ENCODE measurements at places on chromosomes 12 and 14.

DNA sequence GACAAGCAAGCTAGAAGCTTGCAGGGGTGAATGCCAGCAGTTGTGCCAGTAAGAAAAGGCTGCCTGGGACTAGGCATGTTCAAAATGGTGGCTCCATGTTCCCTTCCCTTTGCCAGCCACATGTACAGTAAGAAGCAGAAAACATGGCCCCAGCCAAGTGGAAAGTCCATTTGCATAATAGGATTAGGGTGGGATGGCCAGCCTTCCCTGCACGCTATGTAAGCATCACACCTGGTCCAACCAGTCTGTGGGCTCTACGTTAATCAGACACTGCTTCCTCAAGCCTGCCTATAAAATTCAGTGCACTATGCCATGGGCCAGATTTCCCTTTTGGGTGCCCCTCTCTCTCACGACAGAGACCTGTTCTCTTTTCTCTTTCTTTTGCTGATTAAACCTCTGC lies 288.4 kb downstream of the GXYLT1 start:
- no peak for DNase-seq

GRCh38 chr14:75645056-75645455 lies 15.6 kb downstream of the ERG28 start:
- DNase-seq: peak; percentile 80

DNA sequence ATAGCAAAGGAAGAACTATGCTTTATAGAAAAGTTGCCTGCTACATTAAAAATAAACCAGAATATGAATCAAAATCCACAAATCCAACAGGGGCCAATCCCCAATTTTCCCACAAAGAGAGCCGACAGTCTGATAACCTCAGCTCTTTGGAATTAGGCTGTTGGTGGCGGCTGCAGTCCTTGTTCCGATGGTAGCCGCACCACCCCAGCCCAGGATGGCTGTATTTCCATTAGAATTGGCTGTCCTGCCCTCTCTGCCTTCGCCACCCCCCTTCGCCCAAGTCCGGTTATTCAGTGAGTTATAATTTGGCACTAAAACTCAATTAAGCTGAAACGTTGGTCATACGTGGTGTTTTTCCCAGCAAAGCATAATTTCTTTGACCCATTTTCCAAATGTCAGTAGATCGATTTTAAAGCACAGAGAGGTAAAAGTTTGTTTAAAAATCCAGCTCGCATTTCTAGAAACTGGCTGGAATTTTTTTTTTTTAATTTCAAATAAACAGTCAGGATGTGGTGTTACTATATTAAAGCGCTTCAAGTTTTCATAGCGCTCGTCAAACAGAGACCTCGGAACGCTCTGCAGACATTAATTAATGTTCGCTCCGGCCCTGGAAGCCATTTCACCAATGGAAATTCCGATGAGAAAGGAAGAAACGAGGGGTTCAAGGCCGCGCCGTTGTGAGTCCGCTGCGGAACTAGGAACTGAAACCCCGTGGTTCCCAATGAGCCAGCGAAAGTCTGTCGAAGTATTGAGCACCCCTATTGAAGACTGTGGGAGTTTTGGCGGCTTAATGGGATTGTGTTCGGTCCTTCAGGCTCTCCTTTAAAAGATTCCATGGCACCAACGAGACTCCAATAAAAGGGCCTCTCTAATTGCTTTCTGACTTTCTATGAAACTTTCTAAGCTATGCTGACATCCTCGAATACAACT lies 104.8 kb upstream of the DIO3 start:
- no peak for DNase-seq

DNA sequence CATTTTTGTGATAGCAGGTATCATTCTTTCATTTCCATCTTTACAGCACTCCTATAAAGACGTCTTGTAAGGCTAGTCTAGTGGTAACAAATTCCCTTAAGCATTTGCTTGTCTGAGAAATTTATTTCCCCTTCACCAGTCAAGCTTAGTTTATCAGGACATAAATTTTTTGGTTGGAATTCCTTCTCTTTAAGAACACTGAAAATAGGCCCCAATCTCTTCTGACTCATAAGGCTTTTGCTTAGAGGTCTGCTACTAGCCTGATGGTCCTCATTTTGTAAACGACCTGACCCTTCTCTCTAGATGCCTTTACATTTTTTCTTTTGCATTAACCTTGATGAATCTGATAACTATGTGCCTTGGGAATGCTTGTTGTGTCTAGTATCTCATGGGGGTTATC lies 20.3 kb downstream of the OLR1 start:
- DNase-seq: no peak

GRCh38 chr14:42855085-42855484 lies 1248.4 kb downstream of the LRFN5 start:
- DNase-seq: peak; percentile 67

DNA sequence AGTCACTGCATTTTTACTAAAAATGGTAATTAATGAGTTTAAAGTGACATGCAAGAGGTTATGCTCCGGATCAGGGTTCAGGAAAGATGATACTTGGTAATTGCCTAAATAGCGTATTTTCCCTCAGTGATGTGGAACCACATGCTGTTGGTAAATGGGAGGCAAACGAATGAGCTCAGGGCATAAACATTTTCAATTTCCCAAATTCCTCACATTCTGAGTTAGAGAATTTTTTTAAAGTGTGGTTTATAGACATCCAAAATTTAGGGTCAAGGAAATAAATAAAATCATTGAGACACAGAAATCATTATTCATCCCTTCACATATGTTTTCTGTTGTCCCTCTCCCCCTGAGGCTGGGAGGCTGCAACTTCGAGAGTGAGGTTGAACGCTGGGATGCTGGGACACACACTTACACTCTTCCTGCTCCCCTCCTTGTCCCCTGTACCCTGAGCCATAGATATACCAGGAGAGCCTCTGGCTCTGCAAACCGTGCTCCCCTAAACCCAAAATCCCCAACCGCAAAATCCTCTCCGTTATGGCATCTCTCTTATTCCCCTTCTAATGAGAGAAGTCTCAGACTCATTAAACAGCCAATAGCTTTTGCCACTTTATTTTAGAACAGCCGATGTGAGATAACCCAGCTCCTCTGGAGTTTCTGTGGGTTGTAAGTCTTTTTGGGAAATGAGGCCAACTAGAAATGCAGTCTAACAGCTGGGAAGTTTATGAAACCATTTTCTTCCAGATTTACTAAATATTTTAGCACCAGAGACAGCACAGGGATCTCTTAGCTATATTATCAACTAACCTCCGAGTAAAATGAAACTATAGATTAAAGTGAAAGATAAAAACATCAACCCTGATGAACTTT lies 21.4 kb upstream of the ADGRD1 start:
- no peak for DNase-seq

- peak; percentile 6 for DNase-seq
Observed at GRCh38 chr12:26939192-26939832, 1.0 kb downstream of the FGFR1OP2 start.

GRCh38 chr12:82937151-82937550 lies 250.4 kb downstream of the TMTC2 start:
- no peak for DNase-seq

DNA sequence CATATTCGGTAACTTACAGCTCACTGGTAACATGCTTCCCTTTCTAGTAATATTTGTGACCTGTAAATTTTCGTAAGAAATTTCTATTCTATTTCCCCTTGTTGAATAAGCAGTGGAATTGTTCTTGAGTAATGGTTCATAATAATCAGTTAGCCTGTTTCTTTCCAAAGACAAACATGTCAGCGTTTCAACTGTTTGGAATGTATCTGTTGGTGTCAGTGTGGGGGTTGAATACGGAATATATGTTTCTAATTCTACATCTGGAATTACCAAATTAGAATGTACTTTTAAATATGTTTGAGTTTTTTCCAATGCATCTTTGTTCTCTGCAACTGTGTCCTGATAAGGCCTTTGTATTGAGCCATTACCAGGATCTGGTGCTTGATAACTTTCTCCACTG lies 2.0 kb downstream of the BBS10 start:
- no peak for DNase-seq

- no peak for DNase-seq
Observed at GRCh38 chr14:69868363-69868963, 10.8 kb upstream of the SMOC1 start.

DNA sequence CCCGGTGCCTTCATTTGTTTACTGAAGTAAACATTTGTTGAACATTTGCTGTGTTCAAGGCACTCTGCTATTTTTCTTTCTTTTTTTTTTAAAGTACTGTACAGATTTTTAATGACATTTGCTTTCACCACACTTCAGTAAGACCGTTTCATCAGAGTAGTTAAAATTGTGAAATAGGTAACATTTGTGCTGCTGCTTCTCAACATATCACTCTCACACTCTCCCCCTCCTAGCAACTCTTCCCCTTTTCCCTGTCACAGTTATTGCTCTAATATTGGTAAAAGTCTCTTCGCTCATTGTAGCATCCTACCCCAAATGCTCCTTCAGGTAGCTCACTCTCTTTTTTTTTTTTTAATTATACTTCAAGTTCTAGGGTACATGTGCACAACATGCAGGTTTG lies 49.6 kb downstream of the SRGAP1 start:
- DNase-seq: no peak

- DNase-seq: no peak
Observed at GRCh38 chr12:41269056-41269455, 80.9 kb downstream of the PDZRN4 start.

DNA sequence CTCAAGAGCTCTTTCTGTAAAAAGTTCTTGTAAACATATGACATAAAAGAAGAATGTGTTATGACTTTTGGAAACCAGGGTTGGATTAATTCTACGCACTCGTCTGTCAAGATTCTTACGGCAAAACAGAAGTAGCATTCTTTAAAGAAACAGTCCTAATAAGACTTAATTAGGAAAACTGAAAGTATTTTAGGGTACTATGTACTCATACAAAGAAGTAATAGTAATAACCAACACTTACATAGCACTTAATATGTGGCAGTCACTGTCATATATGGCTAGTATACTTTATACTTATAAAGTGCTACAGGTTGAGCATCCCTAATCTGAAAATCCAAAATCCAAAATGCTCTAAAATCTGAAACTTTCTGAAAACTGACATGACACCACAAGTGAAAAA lies 72.9 kb upstream of the ST8SIA1 start:
- peak; percentile 31 for DNase-seq

DNA sequence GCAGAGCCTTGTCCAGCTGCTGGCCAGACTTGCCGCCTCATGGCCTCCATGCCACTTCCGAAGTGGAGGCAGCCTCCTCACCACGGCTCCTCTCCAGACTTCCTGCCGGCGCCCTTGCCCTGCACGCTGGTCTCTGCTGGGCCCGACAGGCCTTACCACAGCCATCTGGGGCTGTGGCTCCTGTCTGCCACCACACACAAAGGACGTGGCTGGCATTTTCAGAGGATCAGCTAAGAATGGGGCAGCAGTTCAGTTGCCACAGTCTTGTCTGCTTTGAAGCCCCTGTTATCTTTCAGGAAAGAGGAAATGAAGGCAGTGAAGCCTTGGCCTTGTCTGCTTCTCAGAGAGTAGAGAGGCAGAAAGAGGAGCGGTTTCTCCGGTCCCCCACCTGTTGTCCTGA lies 178.0 kb upstream of the FKBP4 start:
- DNase-seq: no peak

- no peak for DNase-seq
Observed at GRCh38 chr12:65534238-65534841, 255.9 kb downstream of the MSRB3 start.

DNA sequence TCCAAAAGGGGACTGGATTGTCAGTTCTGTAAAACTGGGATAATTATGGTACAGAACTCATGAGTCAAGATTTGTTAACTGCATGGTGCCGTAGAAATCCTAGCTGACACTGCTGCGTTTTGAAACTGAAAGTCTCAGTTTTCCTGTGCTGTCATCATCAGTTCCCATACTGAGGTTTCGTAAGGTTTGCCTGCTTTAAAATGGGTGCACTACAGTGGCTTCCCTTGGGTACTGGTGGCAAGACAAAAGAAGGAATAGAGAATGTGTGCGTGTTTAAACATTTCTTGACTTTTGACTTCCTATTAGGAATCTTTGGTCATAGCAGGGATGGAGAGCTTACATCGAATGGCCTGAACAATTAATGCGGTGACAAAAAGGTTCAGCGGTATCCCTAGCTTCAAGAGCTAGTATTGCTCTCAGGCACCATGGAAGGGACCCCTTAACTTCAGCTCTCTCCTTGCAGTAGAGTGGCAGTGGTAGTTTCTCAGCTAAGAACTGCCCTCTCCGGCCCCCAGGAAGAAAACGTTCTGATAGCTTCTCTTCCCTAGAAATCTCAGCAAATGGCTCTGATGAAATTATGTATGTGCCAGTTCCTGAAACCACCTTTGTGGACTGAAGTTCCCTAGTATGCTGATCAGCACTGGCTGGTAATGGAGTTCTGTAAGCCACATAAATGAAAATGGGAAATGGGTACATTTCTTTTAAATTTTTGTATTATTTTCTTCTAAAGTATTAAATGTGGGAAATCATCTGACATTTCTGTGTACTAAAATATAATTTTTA lies 28.9 kb downstream of the ANO6 start:
- no peak for DNase-seq

- DNase-seq: no peak
Observed at GRCh38 chr14:32590157-32590556, 261.1 kb downstream of the AKAP6 start.
